ENCODE measurements at places on chromosomes 3 and 15. TPM values are rescaled to one million over a fixed set of nuclear protein-coding genes. Genes with fewer than 3 reads are reported as not detected.
A peak's percentile ranks its signal among the peaks of the same experiment; 100 is the strongest.

- no peak for DNase-seq
These were observed 5.9 kb downstream of the TTLL3 start for GRCh38 chr3:9815986-9816385.

DNA sequence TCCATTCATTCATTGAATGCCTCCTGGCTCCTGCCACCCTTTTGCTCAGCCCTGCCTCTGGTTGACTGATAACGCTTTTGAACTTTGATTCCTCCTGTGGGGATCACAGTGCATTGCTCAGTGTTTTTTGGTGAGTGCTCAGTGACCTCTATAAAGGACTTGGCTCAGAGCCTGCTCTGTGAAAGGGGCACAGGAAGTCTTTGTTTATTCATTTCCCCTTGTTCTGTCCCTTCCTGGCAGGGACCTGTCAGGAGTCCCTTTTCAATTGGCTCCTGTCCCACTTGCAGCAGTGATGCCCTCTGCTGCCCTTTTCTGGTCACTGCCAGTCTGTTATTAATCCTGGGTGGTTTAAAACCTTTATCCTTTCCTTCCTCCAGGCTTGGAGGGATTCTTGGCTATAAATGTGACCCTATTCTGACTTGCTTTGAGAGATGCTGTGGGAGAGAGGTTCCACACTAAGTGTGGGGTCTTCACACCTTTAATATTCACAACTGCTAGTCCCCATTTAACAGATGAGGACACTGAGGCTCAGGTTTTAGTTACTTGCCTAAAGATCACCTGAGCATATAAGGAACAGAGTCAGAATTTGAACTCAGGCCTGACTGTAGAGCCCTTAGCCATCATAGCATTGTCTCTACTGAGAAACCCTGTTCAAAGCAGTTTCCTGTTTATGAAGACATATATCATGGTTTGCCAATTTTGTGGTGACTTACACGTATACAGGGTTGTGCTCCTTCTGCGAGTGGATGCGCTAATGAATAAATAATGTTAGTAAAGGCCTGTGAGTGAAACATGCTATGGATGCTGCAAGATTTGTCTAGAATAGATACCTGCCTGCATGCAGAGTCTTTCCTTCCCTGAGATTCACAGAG lies 23.2 kb upstream of the TATDN2 start:
- peak; percentile 82 for DNase-seq

GRCh38 chr3:83063446-83063845 lies 1302.0 kb upstream of the GBE1 start:
- no peak for DNase-seq

DNA sequence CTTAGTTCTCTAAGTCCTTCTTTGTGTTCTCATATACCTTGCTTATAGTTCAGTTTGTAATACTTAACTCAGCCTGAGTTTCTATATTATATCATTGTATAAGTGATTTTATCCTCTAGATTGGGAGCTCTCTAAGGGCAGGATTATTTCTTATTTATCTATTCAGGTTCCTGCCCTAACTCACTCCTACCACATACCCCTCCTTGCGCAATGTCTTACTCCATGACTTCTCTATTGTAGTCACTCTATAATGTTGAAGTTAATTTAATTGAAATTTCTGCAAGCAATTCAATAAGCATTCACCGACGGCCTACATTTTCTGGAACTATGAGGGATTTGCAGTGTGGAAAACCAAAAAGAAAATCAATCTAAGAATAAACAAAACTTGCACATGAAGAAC lies 3.6 kb upstream of the OR5K4 start:
- no peak for DNase-seq

- no peak for DNase-seq
These were observed 246.4 kb downstream of the SLC9A9 start for GRCh38 chr3:143601723-143602484.

DNA sequence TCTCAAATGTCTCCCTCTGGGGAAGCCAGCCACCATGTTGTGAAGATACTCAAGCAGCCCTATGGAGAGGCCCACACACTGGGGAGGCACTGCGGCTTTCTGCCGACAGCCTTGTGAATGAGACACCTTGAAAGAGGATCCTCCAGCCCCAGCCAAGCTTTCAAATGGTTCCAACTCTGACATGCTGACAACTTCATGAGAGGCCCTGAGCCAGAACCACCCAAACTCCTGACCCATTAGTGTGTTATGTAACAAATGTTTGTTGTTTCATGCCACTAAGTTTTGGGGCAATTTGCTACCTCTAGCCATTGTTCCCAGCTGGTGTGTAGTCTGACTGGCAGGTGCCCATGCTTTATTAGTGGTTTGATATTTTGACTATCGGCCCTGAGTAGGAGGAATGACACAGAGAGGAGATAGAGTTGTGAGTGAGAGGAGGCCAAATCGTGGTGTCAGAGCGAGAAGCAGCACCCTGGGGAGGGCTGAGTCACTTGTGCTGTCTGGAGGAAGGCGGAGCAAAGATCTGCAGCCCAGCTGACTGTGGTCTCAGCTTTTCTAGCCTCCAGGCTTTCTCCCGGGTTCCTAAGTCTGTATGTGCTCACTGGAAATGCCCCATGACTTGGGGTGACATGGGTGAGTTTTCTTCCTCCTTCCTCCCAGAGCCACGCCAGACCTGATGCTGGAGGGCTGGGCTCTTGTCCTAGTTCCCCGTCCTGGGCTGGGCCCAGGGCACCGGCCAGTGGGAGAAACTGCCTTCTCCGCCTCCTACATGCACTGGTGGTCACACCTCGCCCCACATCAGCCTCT lies 56.7 kb upstream of the BLM start:
- peak; percentile 91 for DNase-seq

DNA sequence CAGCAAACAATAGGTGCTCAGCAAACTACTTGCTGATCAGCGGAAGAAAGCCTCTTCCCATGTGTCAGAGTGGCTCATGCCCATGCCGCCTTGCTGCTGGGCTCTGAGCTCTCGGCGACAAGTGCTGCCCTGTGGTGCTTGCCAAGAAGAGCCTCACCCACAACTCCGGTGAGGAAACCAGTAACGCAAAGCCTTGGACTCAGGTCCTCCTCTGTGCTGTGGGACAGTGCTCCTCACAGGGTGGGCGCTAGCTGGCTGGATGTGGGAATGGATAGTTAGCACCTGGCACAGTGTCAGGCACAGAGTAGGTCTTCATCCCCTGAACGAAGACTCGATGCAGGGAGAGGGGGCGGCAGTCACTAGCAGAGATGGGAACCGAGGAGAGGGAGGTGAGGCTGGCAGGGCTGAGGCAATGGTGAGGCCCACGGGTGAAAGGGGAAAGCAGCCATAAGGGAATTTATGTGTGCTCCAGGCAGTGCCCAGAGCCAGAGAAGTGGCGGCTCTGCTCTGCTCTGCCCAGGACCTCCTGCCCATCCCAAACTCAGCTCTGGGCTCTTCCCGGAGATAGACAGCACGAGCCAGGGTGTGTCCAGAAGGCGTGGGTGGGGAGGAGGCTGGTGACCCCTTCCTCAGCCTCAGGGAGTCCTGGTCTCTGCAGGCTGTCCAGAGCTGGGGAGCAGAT lies 55.7 kb downstream of the IQSEC1 start:
- no peak for DNase-seq

DNA sequence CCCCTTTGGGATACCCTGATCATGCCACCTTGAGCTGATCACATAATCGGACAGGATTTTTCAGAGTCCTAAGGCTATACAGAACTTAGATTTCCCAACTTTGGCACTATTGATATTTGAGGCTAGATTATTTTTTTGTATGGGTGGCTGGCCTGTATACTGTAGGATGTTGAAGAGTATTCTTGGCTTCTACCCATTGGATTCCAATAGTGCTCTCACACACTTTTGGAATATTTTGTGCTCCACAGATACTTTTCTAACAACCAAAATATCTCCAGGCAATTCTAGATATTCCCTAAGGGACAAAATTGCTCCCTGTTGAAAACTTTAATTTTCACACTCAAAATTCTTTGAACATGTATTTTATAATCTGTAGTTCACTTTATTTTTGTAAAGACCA lies 125.1 kb downstream of the ABI3BP start:
- DNase-seq, result no peak

- DNase-seq, result no peak
These were observed 789.8 kb downstream of the TUSC7 start for GRCh38 chr3:117499189-117499870.

- DNase-seq, result no peak
These were observed 73.3 kb downstream of the ATP13A4 start for GRCh38 chr3:193481436-193481835.

DNA sequence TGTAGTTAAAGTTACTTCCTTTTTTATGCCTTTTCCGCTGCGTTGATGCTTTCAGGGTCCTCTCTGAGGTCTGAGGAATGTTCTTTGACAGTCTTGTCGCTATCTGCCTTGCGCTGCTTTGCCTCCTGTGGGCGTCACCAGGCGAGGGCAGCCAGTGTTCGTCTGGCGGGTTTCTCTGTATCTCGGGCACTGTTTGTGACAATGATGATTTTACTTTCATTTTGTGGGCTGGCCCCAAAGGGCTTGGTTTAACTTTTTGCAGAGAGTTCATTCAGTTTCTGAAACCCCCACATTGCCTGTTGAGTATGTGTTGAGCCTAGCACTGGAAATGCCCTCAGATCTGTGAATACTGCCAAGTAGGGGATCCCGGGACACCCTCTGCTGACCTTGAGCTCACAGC lies 24.6 kb upstream of the SACM1L start:
- DNase-seq, result no peak

DNA sequence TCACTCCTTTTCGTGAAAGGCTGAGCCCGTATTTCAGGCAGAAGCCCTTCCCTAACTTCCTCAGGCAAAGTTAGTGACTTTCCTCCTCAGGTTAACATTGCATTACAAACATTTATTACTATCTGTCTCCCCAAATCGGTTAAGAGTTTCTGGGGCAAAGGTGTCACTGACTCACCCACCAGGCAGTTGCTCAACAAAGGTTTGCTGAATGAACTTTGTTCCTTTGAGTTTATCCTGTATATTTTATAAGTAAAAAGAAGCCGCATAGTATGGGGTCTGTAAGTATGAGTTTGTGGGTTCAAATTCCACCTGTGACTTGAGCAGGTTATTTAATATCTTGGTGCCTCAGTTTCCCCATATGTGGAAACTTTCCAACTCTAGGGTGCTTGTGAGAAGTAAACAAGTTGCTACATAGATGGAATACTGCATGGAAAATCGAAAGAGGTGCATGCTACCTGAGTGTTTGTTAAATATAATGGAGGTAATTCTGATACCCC lies 177.7 kb downstream of the THRB start:
- no peak for DNase-seq

DNA sequence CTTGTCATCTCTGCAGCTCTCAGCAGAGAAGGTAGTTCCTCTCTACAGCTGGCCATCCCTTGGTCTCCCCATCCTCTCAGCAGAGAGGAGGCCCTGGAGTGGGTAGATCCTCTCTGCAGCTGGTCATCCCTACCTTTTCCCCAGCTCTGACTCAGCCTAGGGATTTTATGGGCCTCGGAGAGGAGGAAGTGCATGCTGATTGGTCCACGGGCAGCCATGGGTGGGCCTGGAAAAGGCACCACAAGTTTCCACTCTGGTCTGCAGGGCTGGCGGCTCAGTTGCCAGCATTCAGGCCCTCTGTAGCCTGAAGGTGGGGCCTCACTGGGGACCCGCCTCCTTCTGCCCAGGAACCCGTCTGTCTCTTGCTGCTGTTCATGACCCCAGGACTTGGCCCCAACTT lies 36.9 kb downstream of the NR1D2 start:
- DNase-seq, result no peak

DNA sequence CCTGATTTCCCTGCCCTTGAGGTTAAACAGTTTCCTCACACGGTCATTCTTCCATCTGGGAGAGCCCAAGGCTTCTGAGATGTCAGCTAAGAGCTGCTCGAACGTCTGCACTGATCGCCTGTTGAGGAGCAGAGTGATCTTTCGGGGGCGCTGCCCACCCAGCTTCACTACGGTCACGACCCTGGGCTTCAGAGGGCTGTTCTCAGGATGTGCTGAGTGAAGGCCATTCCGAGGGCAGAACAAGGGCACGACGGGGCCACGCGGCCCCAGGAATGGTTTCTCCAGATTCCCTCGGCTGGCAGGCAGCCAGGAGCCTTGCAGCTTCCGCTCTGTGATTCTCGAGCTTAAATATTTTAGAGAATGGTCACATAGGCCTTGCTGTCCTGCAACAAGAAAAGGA lies 25.7 kb downstream of the DCLK3 start:
- no peak for DNase-seq

CCDC191 gene
- total RNA-seq, result 1.4 TPM

TEX55 gene
- not detected for total RNA-seq

ADGRG7 gene
- not detected for total RNA-seq

CLSTN2 gene
- 25.4 TPM for total RNA-seq

ADAM10 gene
- total RNA-seq, result 224 TPM

All from myocyte (in vitro differentiated cells).